ENCODE measurements at places on chromosomes 7 and 10.

DNA sequence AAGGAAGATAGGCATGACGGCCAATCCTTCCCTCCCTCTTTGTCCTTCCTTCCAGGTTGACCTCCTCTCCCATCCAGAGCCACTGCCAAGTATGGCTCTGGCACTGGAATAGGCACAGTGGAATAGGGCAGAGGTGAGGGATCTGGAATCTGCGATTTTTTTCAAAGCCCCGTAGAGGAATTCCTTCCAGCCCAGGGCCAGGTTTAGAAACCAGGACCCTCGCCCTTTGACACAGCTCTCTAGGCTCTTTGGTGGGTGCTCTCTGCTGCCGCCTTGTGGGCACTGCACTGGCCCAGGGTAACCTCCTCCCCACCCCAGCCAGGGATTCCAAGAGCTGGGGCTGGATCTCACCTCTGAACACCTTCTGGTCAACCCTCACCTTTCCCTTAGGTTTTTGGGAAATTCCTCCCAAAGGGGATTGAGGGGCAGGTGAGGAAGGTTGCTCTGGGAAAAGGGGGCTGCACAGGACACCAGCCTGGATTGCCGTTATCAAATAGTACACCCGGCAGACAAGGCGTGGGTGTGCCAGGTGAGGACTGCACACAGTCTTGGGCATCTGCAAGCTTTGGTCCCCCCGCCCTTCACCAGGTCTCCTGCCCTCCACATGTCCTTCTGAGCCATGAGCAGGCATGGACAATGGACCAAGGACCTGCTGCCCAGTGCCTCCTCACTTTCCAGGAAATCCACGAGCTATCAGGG is 22.8 kb downstream of the C10orf105 start:
- DNase-seq = peak; percentile 12

DNA sequence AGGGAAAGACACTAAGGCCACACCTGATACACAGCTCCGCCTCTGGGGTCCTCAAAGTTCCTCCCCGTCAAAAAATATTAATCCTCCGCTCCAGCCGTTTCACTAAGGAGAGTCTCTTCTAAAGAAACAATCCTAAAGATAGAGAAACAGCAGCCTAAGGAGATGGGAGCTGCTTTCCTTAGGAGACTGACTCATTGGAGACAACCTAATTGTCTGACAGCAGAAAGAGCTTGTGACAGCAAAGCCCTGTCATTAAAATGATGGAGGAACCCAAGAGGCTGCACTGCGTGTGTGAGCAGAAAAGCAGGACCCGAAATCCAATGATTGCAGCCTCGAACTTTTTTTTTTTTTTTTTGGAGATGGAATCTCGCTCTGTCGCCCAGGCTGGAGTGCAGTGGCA is 44.0 kb upstream of the TNRC18 start:
- DNase-seq = no peak

- DNase-seq = no peak
Observed at GRCh38 chr10:49666054-49666615, 13.3 kb upstream of the C10orf53 start.

DNA sequence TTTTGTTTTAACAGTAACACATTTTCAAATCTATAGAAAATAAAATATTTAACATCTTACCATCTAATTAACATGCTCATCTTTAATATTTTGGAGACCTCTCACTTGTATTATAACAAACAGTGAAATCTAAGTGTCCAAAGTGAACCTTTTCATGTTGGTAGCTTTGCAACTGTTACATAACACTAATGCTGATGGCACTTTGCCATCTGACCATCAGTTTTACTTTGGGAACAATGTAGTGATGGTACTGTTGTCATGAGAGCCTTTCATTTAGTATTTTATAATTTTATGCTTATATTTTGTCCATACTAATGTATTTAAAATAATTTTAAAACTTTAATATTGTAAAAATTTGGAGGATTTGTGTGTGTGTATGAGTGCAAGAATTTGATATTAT is 1017.0 kb upstream of the KCND2 start:
- DNase-seq = no peak

DNA sequence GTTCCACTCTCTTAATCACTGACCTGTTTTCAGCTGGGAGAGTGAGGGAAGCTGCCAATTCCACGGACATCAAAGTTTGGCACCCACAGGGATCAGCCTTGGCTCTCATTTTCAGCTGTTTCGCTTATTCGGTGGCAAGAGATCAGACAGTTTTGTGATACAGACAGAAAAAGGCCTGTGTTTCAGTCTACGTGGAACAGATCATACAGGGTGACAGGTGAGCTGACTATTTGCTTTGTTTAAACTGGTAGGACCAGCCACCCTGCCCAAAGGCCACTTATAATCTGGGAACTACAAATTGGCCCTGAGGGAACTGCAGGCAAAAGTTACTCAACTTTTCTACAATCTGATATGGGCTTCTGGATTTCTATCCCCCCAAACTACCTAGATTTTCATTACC is 128.6 kb downstream of the ZNF467 start:
- no peak for DNase-seq

DNA sequence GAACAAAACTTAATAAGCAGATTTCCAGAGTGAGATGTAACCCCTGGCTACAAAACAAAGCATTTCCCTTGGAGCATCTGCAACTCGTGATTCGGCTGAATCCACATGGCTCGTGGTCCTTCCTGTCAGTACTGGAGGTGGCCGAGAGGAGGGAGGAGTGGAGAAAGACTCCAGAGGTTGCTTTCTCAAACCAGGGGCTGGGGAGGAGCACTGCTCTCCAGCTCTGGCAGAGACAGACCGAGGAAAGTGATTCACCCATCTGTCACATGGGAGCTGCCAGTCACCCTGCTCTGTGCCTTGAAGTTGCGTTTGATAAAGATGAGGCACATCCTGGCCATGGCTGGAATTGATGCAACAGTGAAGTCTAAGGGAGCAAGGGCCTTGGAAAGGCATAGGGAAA is 72.7 kb downstream of the COL13A1 start:
- DNase-seq = no peak

- DNase-seq = no peak
Observed at GRCh38 chr7:122535086-122535485, 163.8 kb downstream of the RNF133 start.

DNA sequence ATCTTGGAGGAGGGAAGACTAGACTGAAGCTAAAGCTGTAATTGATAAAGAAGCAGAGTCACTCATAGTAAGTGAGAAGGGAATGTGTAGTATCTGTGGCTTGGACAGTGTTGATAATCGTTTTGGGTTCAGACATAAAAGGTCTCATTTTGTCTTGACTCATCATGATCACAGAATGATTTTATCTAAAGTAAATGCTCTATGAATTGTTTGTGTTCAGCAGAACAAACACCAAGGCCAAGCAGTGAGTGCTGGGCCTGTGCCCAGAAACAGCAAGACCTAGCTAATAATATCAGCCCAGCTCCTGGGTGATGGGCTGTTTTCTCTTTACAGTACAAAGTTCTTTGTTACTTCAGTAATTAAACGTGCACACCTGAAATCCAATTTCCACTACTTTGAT is 26.7 kb upstream of the CD36 start:
- DNase-seq = no peak

GRCh38 chr7:94655848-94656657 is at the start of gene SGCE:
TSS of gene SGCE (minus strand) at chr7:94656133. CDS start at chr7:94656098, 35 bp downstream.
- DNase-seq = peak; percentile 13

DNA sequence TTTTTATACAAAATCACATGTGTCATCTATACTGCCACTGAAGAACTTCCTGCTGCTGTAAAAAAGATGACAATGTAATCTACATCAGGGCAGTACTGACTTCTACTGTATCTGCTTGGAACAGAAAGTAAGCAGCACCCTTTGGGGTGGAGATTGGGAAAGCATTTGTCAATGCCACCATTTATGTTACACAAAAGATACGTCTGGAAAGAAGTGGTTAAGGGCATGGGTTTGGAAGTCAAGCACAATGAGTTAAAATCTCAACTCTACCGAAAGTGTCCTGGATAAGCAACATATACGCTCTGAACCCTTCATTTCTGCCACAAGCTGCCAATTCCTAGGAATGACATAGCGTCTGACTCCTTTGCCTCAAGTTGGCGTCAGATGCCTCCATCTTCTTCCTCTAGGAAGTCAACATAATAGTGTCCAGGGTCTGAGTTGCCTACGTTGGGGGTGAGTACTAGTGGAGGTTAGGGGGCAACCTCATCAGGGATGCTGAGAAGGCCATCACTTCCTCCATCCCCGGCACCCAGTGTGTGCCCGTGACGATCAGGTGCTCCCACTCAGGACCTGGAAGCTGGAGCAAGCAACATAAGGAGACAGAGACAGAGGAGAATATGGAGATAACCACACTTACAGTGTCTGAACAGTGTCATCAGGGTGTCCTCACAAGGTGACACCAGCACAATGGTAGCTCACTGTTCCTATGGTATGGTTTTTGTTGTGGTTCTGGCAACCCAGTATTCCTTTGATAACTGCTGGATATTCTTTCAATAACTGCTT is 58.3 kb downstream of the SGMS1 start:
- no peak for DNase-seq

GRCh38 chr7:108321359-108321758 is 134.9 kb downstream of the NRCAM start:
- no peak for DNase-seq

- DNase-seq = no peak
Observed at GRCh38 chr7:157263156-157263555, 73.6 kb upstream of the DNAJB6 start.

DNA sequence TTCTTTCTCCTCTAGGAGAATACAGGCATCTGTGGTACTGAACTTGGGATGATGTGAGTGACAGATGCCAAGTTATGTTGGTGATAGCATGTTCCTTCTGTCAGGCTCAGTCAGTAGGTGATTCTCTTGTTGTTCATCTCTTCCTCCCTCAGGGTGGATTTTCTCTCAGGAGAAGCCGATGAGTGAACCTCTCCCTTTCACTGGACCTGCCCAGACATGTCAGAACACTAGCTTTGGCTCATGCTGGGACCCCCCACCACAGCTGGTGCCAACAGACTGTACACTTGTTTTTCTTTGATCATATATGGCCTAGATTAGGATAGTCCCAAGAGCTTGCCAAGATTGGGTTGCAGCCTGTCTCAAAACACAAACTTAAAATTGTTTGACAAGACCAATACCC is 129.4 kb downstream of the BMPER start:
- no peak for DNase-seq

DNA sequence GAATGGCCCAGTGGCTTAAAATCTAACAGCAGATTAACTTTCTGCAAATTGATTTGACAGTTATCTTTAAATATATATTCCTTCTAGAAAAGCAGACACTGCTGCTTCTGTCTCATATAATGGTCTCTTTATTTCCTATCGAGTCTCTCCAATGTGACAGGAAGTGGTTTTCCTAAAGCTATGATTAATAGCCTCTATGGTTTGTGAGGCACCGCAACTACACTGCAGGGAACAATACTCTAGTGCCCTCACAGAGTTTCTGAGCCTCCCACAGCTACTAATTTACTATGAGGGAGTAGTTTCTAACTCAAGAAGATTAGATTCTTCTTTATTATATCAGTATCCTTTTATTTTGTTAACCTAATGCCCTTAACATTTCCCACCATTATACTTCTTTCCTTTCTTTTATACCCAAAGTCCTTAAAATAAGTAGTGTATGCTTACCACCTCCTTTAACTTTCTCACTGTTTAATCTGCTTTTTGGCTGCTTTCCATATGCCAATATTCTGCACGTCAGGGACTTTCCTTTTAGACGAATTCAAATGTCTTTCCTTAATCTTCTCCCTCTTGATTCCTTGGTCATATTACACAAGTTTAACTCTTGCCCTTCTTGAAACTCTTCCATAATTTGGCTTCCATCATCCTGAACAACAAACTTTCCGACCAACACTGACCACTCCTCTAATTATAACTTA is 23.8 kb upstream of the AHR start:
- DNase-seq = no peak

- DNase-seq = no peak
Observed at GRCh38 chr7:12993025-12993424, 305.6 kb downstream of the ARL4A start.

GRCh38 chr7:116231543-116231942 is 21.2 kb downstream of the TES start:
- DNase-seq = no peak

DNA sequence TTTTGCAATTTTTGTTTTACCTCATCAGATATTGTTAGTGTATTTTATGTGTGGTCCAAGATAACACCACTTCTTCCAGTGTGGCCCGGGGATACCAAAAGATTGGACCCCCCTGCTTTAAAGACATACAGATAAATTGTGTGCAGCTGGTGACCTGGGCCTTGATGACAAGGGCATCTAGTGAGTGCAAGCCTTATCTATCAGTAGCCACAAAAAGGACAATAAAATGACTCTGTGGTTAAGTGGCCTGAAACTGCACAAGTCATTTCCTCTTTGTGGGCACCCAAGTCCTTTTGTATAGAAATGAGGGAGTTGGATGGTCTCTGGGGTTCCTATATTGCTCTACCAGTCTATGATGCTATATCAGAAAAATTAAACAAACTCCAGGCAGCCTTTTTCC is 98.1 kb downstream of the PARD3 start:
- no peak for DNase-seq

GRCh38 chr7:45225311-45225947 is 67.8 kb downstream of the RAMP3 start:
- DNase-seq = no peak

DNA sequence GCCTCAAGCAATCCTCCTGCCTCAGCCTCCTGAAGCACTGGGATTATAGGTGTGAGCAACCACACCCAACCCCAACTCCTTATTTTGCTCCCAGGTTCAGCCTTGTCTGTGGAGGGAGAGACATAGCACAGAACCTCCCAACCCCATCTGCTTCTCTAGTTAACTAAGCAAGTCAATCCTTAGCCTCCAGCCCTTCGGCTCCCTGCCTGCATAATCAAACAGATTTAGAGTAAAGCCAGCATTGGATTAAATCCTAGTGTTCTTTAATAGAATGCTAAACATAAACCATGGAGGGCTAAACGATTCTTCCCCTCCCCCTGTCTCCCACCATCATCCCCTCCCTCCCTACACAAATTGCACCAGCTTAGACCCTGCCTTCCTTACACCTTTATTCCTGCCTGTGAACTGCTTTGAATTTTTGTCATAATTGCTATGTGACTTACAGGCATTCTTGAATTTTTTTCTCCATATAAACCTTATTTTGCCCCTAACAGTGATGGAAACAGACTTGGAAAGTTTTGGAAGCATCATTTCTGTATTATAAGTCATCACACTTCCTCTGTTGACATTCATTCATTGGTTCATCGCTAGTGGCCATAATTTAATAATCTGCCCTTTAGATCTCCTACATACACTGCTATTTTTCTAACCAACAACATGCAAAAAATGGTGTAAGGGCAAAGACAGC is 72.6 kb upstream of the TOMM7 start:
- DNase-seq = no peak

DNA sequence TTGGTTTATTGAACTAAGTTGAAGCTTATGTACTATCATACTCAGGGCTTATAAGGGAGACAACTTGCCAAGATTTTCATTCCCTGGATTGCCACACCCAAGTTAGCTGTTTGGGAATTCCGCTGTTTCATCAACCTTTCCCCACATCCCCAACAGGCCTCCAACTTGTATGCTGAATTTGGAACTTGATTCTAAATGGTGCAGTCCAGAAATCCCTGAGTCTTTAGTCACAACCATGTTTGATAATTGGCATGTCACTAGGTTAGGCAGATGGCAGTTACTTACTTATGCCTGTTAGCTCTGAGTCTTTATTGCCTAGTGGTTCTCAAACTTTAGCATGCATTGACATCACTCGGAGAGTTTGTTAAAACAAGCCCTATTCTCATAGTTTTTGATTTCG is 135.4 kb upstream of the PRPS1L1 start:
- DNase-seq = no peak

GRCh38 chr7:120991581-120991980 is 3.1 kb downstream of the CPED1 start:
- no peak for DNase-seq

Data from T-helper 22 cell (primary cell).